ENCODE measurements at places on chromosomes 1 and 21. TPM values are rescaled to one million over a fixed set of nuclear protein-coding genes. Genes with fewer than 3 reads are reported as not detected.

CXADR gene
- total RNA-seq, result 2.0 TPM

GRCh38 chr1:205939690-205940330 is 3.4 kb downstream of the SLC26A9 start:
- DNase-seq, result no peak

DNA sequence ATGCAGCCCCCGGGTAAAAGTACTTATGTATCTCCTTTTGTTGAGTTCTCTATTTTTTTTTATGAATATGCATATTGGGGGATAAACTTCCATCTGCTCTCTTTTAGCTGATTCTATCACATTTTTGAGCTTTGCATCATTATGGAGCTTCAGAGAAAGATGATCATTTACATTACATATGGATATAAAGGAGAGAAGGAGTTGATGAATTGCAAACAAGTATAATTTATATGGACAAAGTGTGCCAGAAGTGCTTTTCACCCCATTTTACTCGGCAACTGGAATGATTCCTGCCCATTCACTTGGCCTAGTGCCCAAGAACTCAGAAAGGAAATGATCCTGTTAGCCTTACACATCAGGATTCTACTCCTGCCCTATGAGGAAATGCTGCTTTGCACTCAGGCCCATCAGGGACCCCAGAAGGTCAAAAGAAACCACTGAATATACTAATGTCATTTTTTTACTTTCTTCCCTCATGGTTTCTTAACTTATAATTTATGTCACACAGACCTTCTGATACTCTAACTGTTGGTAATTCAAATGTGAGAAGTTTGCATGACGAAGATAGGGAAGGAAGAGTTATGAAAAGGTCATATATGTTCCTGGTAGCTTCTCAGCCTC is 65.6 kb downstream of the SAMSN1 start:
- peak; percentile 1 for DNase-seq

DNA sequence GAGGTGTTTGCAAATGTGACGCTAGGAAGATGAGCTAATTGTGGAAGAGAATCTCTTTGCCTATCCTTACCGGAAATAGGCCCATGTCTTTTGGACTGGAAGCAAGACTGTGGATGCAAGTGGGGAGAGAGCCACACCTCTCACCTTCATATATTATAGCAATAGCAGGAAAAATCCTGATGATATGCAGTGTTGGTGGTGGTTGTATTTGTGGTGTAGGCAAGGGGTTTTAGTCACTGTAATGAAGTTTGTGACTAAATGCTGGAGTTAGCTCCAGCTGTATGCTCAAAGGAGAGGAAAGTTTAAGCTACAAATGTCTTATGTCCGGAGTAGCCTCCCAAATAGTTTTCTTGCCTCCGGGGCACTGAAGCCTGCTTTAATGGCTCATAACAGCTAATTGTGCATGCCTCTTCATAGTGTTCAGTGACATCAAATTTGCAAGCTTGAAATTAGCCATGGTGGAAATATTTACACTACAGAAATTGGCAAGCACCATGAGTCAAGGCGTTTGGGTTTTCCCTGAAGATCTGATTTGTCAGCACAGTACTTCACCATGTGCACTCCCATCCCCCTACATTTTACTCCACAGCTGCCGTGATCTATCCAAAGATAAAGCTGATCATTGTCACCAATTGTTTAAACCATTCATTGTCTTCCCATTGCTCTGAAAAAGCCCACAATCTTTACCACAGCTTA is 102.6 kb upstream of the ZNF644 start:
- DNase-seq, result no peak

DNA sequence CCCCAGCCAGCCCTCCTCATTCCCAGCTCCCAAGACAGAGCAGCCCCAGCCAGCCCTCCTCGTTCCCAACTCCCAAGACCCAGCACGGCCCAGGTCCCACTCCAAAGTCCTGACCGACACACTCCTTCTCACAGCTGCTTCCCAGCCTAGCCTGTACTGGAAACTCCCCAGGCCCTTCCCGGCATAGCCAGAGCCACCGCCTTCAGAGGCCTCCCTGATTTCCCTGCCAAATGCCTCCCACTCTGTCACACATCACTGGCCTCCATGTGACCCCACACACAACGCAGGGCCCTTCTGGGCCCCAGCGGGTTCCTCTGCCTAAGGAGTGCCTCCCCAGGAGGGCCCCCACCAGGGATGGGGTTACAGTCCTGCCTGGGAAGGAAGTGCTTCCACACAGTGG is 2.8 kb downstream of the UBE2J2 start:
- peak; percentile 75 for DNase-seq

All from fibroblast of the aortic adventitia (primary cell).